Stimulated activated CD4-positive, alpha-beta T cell treated with anti-CD3 and anti-CD28 coated beads, Interleukin-4, amount 100 ng/mL, for 4 hours (primary cell): ENCODE measurements at places on chromosomes 12 and 14.

- DNase-seq = no peak
Measured at GRCh38 chr14:31022386-31022785, 3.1 kb upstream of the AP4S1 start.

GRCh38 chr12:79441534-79441933, 249.2 kb downstream of the PAWR start:
- DNase-seq = no peak

GRCh38 chr12:115998119-115998633, 279.3 kb downstream of the MED13L start:
- DNase-seq = no peak

- no peak for DNase-seq
Measured at GRCh38 chr14:104541905-104542465, 37.6 kb upstream of the C14orf180 start.

DNA sequence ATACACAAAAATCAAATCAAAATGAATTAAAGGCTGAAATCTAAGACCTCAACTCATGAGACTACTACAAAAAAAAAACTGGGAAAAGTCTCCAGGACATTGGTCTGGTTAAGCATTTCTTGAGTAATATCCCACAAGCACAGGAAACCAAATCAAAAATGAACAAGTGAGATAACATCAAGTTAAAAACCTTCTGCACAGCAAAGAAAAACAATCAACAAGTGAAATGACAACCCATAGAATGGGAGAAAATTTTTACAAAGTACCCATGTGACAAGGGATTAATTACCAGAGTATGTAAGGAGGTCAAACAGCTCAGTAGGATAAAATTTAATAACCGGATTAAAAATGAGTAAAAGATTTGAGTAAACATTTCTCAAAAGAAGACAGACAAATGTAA, 338.7 kb downstream of the SLC16A7 start:
- no peak for DNase-seq

DNA sequence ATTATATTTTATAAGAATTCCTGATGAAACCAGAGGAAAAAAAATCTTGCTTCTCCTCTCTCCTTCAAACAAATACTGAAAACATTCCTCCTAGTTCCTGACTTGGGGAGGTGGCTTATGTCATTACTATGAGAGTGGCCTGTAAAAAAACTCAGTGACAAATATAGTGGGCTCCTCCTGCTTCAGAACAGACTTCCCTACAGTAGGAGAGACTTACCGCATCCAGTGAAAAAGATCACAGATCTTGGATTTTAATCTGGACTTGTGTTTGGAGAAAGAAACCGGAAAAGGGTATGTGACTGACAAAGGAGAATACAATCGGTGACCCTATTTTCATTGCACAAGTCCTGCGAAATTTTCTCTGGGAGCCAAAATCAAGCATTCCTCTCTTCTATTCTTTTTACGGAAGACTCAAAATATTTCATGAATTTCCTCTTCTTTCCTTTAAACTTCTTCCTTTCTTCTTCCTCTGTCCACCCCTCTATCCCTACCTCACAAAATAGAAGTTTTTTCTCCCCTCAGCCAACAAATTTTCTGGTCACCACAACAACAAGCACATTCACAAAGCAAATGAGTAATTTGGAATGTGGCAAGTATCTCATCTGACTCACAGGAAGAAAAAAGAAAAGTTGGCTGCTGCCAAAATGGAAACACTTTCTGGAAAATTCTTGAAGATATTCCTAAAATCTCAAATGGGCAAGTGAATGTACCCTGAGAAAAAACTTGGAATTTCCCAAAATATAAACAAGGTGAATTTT, 185.1 kb upstream of the CDKN3 start:
- DNase-seq = no peak

- DNase-seq = no peak
Measured at GRCh38 chr12:100364324-100364723, 7.5 kb downstream of the SLC17A8 start.

GRCh38 chr12:1618489-1618888, 10.5 kb upstream of the WNT5B start:
- DNase-seq = no peak

- DNase-seq = no peak
Measured at GRCh38 chr14:64723691-64724577, 19.7 kb downstream of the PLEKHG3 start.

- no peak for DNase-seq
Measured at GRCh38 chr12:62196146-62196545, 64.1 kb upstream of the USP15 start.

DNA sequence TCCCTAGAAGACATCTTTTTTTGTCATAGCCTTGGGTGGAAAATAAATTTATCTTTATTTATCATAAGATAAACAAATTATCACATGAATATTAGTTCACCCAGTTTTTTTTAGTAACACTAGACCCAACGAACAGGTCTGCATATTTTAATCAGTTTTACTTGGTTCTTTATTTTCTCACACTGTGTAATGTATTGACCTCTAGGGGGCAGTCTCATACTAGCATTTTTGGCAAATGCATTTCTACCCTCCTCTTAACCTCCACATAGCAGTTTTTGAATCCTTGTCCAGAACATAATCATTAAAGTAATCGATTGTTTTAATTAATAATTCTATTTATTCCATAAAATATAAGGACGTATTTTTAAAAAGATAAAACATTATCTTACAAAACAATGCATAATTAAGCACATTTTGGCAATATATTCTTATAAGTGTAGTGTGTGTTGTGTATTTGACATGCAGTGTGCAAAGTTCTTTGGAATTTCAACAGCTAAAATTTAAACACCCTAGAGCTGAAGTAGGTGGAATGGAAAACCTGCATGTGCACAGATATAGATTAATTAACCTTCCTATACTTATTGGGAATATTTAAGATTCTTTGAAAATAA, 31.6 kb upstream of the PTPRQ start:
- no peak for DNase-seq

GRCh38 chr14:41016213-41016612, 590.5 kb upstream of the LRFN5 start:
- no peak for DNase-seq

- DNase-seq = no peak
Measured at GRCh38 chr12:4388662-4389061, 9.2 kb upstream of the FGF23 start.

DNA sequence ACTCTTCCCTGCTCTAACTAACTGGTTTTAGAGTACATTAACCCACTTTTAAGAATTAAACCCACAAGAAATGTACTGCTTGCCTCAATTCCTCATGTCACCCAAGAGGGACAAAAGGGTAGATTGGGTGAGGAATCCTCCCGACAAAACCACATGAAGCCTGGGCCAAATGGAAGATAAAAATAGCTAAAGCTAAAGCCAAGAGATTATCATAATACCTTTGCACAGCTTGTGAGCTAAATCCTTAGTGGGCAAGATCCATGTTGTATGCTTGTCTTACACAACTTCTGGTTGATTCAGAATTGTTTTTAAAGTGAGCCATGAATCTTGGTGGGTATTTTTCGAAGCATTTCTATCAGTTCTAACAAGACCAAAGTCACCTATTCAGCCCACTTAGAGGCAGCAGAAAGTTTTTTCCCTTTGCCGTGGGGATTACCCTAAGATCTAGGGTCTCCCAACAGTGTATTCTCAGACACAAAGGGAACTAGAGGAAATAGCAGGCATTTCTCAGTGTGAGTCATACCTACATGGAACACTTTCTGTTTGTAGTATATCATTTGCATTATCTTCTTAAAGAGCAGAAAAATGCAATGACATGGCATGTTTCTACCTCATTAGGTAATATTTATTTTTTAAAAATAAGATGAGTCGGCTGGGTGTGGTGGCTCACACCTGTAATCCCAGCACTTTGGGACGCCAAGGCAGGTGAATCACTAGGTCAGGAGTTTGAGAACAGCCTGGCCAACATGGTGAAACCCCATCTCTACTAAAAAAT, 616.6 kb downstream of the KCNH5 start:
- no peak for DNase-seq

DNA sequence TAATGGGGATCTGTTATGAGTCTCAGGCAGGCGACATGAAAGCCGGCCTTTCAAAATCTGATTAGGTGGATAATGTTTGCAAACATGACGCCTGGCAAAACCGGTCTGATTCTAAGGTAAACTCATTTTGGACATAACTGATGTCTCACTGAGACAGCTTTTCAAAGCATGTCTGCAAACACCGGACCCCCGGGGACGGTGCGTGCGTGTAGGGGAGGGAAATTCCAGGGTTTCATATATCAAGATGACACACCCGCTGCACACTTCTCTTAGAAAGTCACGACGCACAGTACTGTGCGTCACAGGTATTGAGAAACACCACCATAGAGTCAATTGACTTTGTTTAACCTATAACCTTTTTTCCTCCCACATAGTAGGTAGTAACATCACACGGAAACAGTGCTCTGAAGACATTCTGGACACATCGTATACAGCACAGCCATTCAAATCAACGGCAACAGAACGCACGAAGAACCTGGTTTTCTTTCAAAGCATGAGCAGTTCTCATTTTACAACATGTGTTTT, 43.9 kb upstream of the TESC start:
- DNase-seq = no peak

DNA sequence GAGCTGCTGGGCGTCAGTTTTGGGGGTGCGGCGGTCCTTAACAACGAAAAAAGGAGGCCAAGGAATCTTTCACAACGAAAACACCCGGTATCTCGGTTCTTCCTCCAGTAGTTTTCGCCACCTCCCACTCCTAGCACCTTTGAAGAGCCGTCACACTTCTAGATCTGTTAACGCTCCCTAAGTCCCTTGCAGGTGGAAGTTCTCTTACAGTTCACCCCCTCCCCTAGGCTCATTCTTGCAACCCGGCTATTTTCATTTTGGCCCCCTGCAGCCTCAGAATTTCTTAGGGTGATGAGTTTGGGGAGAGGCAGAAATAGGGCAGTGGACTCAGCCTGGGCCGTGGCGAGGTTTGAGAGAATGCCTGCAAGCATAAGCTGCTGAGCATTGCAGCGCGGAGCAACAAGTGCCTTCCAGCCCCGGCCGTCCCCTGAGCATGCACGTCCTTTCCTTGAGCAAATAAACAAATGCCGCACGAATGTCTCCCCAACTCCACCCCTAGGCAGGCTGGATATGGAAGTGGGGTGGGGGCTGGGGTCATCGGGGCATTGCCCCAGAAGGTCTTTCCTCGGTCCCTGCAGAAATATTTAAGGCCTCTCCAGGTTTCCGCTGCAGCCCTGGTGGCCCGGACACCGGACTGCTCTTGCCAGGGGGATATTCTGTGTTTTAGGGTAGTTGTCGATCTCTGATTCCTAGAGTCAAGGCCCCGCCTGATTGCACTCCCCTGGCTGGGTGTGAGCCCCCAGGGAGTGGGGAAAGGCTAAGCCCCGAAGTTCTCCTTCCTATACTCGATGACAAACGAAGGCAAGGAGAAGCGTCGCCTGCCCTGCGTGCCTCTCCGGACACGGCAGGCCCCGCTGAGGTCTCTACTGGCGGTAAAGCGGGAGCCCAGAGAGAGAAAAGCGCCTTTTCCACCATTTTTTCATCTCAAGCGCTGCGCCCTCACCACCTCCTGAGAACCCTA, 1.6 kb downstream of the RFX4 start:
- DNase-seq = no peak

GRCh38 chr12:24256684-24257083, 307.2 kb upstream of the SOX5 start:
- no peak for DNase-seq

- no peak for DNase-seq
Measured at GRCh38 chr14:72558721-72559120, 335.2 kb downstream of the DPF3 start.

- no peak for DNase-seq
Measured at GRCh38 chr14:105147671-105148603, 20.6 kb downstream of the JAG2 start.

DNA sequence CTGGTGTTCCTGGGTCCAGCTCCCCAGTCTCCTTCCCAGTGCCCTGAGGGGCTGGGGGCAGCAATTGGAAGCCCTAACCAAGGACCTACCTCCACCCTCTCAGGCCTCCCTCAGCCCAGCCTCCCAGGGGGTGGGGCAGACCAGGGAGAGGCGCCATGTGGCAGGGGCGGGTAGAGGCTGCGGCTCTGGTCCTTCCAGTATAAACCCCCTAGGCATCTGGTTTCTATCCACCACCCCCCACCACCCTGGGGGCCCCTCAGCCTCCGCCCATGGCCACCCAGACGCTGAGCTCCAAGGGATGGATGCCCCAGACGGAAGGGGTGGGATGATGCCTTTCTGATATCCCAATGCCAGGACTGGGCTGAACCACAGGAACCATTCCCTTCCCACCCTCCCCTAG, 2.8 kb upstream of the SP7 start:
- DNase-seq = no peak

DNA sequence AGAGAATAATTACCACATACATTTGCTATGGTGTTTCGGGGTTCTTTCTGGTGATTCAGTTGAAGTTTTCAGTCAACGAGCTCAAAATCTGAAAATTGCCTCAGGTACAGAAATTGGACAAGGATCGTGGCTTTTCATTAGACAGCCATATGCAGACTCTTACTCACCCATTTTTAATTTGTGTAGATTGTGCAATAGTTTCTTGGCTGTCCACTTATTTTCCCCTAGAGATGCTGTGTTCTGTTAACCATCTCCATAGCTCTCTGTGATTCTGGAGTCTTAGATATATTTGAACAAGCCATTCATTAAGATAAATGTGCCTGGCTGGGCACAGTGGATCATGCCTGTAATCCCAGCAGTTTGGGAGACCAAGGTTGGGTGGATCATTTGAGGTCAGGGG, 497.1 kb upstream of the RPL10L start:
- no peak for DNase-seq

DNA sequence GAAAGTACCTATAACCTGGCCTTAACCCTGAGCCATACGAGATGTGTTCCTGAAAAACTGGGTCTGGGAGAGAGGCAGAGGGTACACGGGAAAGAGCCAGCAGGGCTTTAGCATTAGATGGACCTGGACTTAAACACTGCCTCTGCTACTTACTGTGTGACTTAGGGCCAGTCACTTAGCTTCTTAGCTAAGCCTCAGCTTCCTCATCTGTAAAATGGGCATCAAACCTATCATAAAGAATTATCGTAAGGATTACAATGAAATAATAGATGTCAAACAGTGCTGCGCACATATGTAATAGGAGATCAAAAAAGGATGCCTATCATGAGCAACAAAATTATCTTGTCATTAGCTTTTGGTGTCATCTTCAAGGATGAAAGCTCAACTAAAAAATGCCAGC, 23.6 kb downstream of the ANAPC5 start:
- no peak for DNase-seq

GRCh38 chr14:72052356-72052755, 120.1 kb downstream of the RGS6 start:
- DNase-seq = no peak

DNA sequence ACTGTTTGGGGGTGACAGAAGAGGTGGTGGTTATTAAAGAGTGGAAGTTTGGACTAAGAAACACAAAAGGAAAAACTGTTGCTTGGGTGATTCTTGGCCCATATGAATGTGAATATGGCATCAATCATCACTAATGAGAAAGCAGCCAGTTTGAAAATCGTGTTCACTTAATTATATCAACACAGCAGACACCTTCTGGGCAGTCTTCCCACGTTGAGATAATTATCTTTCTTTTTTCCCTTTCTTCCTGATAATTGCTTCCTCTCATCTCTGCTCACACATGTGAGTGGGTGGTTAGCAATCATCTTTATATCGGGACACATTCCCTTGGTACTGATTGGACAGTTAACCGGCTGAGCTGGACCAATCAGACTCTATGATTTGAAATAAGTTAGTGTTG, 539.7 kb downstream of the AACS start:
- no peak for DNase-seq
